ENCODE measurements at places on chromosomes 2 and 18.

- no peak for DNase-seq
Measured at GRCh38 chr2:84778911-84779690, 101.8 kb downstream of the TRABD2A start.

DNA sequence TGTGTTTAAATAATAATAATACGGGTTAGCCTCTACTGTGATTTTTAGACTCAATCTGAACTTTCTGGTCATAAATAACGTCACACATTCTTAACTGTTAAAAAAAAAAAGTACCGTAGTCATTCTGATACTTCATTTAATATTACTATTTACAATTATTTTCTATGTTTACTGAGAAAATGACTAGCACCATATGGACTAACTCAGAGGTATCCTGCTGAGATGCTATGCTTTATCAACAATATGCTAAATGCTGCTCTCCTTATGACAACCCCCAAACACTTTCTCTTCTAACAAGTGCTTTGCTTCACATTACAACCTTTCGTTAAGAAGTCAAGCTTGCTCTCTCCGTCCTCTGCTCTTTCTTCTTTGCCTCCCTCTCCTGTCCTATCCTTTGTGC, 182.1 kb downstream of the AFF3 start:
- no peak for DNase-seq

DNA sequence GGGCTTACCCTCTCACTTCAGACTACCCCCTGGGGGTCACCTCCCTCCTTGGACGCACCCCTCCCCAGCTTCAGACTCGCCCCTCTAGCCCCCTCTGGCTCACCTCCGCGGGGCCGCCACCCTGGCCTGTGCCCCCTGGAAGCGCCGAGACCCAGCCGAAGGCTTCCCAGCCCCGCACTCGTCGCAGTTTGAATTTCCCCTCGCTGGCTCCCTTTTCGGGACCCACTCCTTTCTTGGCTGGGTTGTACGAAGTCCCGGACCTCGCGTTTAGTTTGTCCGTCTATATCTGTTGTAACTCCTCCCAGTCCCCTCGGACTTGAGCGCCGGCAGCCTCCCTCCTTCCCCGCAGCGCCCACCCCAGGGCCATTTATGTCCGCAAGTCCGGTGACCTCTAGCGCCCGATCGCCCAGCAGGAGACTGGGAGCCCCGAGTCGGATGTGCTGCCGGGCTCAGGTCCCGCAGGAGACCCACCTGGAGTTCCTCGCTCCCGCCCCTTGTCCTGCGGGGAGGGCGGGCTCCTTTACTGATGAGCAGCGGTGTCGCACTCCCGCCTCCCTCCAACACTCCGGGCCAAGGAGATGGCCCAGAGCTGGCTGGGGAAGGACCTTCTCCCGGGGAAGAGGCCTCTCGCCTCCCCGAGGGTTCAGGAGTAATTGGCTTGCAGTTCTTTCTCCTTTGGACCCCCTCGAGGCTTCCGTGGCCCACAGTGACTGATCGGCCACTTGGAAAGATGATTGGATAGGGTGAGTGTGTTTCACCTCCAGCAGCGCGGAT, 692 bp upstream of the RAX start:
- DNase-seq = no peak

- no peak for DNase-seq
Measured at GRCh38 chr2:210000464-210001324, 1.7 kb upstream of the RPE start.

- no peak for DNase-seq
Measured at GRCh38 chr2:104855221-104856085, 1.5 kb downstream of the POU3F3 start.

DNA sequence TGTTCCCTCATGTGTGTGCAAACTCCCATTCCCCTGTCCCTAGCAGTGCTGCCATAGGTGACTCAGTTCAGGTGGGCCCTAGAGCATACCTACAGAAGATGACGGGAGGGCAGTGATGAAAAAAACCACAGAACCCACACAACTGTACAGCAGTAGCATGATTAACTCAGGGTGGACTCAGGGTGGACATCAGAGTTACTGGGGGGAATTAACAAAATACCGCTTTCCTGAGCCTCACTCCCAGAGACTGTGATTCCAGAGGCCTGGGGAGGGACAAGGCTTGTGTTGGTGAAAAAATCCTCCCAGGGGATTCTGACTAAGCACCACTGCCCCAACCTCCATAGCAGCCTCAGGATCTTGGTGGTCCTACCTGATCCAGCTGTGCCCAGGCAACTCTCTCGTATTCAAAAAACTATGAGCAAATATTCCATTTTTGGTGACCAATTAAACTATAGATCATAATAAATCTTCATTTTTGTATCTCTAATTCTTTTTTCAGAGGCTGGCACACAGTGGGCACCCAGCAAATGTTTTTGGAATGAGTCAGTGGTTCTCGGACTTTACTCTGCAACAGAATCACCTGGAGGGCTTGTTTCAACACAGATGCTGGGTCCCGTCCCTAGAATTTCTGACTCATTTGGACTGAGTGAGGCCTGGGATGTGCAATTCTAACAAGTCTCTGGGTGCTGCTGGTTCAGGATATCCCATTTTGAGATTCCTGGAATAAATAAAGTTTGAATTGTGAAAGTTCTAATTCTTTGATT, 84.1 kb upstream of the NABP1 start:
- no peak for DNase-seq

- DNase-seq = no peak
Measured at GRCh38 chr2:241978670-241979069, 109.1 kb downstream of the RTP5 start.

- no peak for DNase-seq
Measured at GRCh38 chr2:85560812-85561279, 447 bp downstream of the GGCX start.

GRCh38 chr18:67433971-67434370, 82.5 kb downstream of the DSEL start:
- DNase-seq = no peak

DNA sequence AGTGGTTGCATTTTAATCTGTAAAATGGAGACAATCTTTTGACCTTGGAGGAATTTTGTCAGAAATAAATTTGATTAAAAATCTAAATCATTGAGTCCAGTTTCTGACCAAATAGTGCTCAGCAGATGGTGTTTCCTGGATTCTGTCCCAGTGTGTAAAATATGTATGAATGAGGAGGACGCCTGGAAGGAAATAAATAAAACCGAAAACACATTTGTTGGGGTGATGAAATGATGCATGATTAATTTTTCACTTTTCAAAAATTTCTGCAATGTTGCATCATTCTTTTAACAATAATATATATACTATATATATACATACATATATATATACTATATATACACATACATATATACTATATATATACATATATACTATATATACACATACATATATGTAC, 261.1 kb upstream of the TRIB2 start:
- no peak for DNase-seq

GRCh38 chr2:240400371-240401161, 34.9 kb upstream of the GPC1 start:
- no peak for DNase-seq

- no peak for DNase-seq
Measured at GRCh38 chr2:88613921-88614320, 13.3 kb downstream of the EIF2AK3 start.

GRCh38 chr2:222494104-222494739, 69.9 kb downstream of the SGPP2 start:
- DNase-seq = no peak

- peak; percentile 33 for DNase-seq
Measured at GRCh38 chr2:29920130-29920577, 1.2 kb downstream of the ALK start.

DNA sequence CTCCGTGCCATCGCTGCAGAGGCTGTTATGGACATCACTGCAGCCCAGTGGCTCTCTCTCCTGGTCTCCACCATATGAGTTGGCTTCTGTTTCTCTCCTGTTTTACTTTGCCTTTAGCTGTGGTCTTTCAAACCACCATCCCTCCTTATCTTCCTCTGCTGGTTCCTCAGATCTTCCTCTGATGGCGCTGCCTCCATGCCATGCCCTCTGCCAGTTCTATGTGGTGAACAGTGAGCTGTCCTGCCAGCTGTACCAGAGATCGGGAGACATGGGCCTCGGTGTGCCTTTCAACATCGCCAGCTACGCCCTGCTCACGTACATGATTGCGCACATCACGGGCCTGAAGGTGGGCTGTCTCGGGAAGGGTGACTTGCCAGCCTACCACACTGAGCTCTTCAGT, 13.1 kb downstream of the TYMS start:
- no peak for DNase-seq

DNA sequence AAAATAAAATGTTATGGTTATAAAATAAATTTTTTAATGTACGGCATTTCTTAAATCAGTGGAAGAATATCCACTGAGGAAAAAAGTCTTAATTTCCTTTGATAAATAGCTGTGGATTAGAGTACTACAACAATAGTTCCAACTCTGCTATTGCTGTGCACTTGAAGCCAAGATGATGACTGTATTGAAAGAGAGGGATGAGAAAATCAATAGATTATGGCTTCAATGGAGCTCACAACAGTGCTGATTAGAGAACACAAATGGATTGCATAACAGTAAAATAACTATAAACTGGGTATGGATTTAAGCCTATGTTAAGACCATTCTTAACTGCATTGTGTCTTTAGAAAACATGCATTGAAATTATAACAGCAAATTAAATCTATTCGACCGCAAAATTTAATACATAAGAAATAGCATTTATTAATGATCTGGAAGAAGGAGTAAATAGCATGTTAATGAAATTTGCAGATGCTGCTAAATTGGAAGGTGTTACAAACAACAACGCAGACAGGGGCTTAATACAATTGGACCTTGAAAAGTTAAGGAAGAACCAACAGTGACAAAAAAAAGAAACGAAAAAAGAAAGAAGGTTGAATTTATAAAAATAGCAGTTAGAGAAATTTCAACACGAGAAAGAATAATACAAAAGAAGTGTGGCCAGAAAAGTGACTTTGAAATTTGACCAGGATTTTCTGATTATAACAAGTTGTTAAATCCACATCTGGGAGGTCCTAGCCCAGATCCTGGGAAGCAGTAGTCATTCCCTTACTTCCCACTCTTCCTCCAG, 8.6 kb upstream of the MAP3K20 start:
- no peak for DNase-seq

GRCh38 chr2:158253170-158253569, 151.5 kb downstream of the UPP2 start:
- DNase-seq = no peak

DNA sequence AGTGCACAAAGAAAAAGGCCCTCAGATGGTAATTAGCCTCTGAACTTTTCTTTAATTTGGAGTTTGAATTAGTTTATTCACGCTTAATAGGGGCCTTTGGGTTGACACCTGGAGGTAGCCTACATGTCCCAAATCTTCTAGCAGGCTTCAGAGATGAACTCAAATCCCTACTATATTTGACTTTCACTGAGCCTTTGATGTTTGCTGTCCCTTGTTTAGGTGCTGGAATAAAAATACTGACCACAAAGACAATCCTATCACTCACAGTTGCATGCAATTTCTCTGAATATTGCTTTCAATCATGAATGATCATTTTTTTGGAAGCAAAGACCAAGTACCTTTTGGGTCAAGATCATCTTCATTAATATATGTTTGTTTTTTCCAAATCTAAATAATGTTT, 564.0 kb upstream of the FANCL start:
- no peak for DNase-seq

GRCh38 chr2:99806758-99807157, 316.9 kb upstream of the REV1 start:
- no peak for DNase-seq

DNA sequence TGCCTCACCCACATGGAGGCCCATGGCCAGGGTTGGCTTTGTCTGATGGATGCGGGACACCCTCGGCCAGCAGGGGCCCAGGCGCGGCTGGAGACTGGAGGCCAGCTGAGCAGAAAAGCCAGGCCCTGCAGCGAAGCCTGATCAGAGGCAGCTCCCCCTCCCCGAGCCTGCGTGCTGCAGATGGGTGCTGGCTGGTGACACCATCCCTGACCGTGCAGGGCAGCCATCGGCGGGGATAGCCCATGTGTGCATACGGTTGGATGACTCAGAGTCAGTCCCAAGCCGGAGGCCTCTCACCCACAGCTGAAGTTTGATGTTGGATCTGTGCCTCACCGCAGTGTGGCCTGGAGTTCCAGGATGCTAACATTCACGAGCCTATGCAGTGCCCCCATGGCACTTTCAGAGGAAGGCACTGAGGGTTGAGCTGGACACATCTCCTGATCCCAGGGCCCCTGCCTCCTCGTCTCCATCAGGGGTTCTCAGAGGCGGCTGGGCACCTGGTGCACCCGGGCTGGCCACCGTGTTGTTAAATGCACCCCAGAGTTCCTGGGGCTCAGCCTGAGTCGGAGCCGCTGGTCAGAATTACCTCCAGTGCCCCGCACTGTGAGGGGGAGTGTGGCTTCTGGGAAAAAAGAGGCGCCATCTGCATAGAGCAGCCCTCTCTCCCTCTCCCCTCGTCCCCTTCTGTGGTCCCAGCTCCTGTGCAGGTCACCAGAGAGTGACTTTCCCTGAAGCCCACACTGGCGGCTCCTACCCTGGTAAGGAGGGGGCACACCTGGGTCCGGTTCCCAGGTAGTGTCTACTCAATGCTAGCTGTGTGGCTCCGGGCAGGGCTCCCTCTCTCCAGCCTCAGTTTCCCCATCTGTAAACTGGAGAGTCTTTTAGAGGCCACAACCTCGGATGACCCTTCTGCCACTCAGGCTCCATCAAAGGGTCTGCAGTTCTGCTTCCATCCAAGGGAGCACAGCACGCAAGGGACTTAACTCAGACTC, 19.4 kb upstream of the KIF1A start:
- no peak for DNase-seq

GRCh38 chr2:221555494-221555846, 16.6 kb downstream of the EPHA4 start:
- no peak for DNase-seq

DNA sequence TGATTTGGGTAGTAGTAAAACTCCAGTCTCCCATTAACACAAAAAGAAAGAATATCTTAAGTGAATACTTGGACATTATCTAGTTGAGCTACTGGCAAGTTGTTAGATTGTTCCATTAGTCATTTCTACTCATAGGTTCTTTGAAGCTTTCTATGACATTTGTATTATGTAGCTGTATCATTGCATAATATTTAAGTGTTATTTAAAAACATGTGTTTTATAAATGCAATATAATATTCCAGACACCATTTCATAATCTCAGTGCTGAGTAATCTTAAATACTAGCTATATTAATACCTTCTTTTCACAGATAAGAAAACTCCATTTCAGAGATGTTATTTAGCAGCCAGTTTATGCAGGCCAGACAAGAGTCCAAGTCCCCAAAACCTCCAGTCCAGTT, 271.9 kb downstream of the NCKAP5 start:
- DNase-seq = no peak

- DNase-seq = no peak
Measured at GRCh38 chr2:238162251-238162845, 3.6 kb downstream of the ERFE start.

DNA sequence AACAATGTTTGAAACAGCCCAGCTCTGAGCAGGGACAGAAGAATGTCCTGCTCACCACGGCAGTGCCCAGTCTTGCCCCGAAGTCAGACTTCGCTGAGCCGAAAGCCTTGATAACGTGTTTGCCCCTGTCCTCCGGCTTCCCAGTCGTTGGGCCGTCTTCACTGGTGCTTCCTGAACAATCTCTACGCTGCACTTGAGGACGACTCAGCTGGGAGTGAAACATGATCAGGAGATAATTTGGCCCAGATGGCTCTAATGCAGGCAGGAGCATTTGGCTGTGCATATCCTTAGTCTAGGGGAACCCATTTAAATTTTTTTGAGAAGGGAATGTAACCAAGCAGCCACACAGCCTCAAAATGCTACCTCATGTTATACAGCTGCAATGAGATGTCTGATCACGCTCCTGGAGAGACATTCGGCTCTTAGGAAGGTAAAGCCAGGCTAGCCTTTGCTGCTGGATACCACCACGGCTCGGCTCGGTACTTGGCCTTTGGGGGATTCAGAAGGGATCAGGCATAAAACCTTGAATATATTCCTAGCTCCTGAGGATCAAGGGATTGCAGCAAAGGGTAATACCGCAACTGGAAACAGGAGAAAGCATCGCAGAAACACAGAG, 43.6 kb downstream of the FECH start:
- no peak for DNase-seq

Data from activated CD4-positive, alpha-beta T cell treated with anti-CD3 and anti-CD28 coated beads, Interleukin-2, Interleukin-4, amounts not matched to agents 100 ng/mL and 50 ng/mL, durations not matched to agents 16 hours and 8 hours (primary cell).